RWPE2 (cell line): ENCODE measurements at places on chromosomes 3 and 15.
A peak's percentile ranks its signal among the peaks of the same experiment; 100 is the strongest.

GRCh38 chr15:82051664-82052063 is 5.8 kb upstream of the MEX3B start:
- DNase-seq, result no peak

DNA sequence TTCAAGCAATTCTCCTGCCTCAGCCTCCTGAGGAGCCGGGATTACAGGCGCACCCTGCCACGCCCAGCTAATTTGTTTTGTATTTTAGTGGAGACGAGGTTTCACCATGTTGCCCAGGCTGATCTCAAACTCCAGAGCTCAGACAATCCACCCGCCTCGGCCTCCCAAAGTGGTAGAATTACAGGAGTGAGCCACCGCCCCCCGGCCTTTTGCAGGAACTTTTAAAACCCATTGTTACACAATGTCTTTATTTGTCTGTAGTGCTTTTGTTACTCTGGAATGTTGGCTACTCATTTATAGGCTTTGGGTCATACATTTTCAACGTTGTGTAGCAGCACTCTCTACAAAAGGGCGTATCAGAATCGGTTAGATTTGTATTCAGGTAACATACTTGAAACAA is 499.1 kb downstream of the ROBO2 start:
- no peak for DNase-seq

DNA sequence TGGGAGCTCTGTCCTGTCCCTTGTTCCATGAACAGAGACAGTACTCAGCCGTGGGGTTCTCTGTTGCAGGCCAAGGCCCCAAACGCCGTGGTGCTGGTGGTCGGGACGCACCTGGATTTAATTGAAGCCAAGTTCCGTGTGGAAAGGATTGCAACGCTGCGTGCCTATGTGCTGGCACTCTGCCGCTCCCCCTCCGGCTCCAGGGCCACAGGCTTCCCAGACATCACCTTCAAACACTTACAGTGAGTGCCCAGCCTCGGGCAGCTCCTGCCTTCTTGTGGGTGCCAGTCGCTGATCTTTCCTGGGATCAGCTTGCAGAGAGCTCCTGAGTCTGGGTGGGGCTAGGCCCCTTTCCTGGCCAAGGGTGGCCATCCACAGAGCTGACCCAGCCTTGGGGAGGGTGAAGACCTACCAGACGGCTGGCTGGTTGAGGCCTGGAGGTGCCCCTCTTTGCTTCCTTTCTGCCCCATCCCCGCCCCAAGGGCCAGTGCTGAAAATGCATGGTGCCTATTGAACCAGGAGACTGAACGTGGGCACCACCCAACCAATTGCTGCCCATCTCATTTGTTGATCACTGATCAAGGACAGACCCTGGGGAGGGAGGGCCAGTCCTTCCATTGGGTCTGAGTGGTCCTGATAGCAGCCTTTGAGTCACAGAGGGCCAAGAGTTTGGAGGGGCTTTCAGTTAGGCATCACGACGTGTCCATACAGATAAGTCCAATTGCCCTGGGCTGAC is 106.9 kb downstream of the LRRK1 start:
- DNase-seq, result peak; percentile 68

GRCh38 chr3:99523431-99524127 is 114.8 kb upstream of the COL8A1 start:
- DNase-seq, result no peak

DNA sequence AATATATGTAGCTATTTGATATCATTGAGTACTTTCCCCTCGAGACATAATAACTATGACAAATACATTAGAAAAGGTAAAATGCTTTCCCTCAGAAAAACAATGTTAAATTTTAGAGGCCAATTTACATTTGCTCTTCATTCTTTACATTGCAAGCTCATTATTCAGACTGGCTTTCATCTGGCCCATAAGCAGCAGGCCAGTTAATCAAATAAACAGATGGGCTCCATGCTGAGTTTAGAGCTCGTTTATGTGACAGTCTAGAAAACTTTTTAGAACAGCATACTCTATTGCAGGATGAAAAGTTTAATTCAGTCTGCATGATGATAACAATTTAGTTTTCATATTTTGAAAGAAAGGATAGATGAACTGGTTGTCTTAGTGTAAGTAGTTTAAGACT is 150.6 kb downstream of the DUT start:
- no peak for DNase-seq

- DNase-seq, result no peak
These were observed 11.0 kb upstream of the BFSP2 start for GRCh38 chr3:133388696-133389395.

DNA sequence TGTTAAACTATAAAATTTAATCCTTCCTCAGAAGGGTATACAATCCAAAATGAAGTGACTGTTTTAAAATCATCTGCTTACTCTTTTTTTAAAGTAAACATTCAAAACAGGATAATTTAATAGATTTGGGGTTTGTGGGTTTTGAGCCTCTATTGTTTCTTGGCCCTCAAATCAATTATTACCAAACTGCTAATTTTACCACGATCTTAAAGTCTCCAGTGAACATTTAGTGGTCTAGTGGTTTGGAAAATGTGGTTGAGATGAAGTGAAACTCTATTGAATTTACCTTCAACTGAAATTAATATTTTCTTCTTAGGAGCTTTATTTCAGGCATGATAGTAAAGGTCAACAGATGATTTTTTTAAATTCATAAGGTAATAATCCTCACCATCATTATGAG is 11.2 kb upstream of the ATP11B start:
- no peak for DNase-seq

DNA sequence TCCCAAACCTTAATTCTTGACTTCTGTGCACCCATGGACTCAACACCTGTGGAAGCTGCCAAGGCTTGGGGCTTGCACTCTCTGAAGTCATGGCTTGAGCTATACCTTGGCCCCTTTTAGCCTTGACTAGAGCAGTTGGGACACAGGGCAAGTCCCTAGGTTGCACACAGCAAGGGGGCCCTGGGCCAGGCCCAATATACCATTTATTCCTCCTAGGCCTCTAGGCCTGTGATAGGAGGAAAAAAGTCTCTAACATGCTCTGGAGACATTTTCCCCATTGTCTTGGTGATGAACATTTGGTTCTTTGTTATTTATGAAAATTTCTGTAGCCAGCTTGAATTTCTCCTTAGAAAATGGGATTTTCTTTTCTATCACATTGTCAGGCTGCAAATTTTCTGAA is 186.1 kb downstream of the SEMA6D start:
- DNase-seq, result no peak

GRCh38 chr3:56817646-56818045 is 15.9 kb upstream of the ARHGEF3 start:
- no peak for DNase-seq

DNA sequence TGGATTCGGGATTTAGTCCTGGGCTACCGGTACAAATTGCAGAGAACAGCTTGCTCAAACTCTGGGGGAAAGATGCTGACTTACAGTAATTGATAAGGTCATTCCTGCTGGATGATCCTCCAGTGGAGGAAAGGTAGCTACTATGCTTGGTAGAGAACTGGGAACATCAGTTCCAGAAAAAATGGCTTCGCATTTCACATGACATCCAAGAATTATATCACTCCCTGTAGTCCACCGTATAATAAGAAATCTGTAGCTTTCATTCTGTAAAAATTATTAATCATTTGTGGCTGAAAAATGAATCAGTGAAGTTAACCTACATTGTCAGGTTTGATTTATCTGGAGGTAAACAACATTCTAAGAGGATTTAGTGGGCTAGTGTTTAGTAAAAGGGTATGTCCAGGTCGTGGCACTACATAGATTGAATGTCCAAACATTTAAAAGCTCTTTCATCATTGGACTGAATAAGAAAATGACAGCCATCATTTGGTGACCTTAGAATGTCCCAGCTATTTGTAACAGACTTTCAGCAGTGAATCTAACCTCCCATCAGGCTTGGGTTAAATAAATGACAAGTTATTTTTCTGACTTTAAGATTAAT is 203.2 kb upstream of the TMCO5A start:
- DNase-seq, result no peak

DNA sequence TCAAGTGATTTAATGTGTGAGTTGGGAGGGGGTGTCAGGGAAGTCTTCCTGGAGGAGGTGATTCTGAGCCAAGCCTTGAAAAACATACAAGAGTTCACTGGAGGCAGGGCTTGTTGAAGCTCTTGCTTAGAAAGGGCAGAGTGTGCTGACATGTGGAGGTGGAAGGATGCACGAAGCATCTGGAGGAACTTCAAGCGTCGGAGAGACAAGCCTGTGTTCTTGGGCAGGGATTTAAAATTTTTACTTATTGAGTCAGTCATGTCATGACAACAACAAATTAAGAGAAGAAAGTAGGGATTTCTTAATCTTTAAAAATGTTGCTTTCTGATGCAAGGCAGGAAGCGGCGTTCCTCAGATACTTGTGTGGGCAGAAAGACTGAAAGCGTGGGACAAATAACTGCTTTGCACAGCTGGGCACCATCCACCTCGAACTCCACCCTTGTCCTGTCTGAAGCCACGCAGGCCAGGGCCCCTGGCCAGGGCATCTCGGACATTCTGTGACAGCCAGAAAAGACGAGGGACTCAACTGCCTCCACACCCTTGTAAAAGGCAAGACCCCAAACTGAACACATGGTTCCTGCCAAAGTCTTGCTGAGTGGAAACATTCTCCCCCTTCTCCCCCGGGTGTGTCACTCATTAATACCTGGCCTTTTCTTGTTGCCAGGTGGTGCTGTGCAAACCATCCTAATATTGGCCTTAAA is 6.9 kb upstream of the IL16 start:
- no peak for DNase-seq

GRCh38 chr3:127714866-127715265 is 42.1 kb downstream of the ABTB1 start:
- peak; percentile 19 for DNase-seq

GRCh38 chr15:66594836-66595235 is 29.0 kb upstream of the LCTL start:
- DNase-seq, result no peak

DNA sequence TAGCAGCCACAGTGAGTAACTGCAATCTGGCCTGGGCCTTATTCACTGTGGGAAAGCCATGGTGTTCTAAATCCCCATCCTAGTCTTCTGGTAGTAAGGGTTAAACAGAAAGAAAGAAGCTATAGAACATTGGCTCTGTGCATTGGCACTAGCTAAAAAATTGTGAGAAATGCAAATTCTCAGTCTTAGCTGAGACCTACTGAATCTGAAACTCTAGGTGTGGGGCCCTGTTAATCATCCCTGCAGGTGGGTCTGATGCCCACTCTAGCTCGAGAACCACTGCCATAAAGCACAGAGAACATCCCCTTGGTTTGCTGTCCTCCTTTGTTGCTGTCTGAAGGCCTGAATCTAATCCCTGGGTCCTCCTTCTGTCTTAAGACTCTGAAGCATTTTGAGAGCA is 59.3 kb downstream of the MEIS2 start:
- DNase-seq, result no peak

- DNase-seq, result no peak
These were observed 241.6 kb upstream of the AZI2 start for GRCh38 chr3:28590216-28590615.

- no peak for DNase-seq
These were observed 181.5 kb upstream of the TOPAZ1 start for GRCh38 chr3:44060164-44060563.

GRCh38 chr3:101903451-101903871 is 54.1 kb downstream of the NFKBIZ start:
- DNase-seq, result no peak

- DNase-seq, result no peak
These were observed 59.2 kb upstream of the HERC1 start for GRCh38 chr15:63892794-63893441.

- no peak for DNase-seq
These were observed 118.5 kb downstream of the MYLK start for GRCh38 chr3:123765475-123766128.

- no peak for DNase-seq
These were observed 358.6 kb downstream of the CHST2 start for GRCh38 chr3:143478115-143478693.

DNA sequence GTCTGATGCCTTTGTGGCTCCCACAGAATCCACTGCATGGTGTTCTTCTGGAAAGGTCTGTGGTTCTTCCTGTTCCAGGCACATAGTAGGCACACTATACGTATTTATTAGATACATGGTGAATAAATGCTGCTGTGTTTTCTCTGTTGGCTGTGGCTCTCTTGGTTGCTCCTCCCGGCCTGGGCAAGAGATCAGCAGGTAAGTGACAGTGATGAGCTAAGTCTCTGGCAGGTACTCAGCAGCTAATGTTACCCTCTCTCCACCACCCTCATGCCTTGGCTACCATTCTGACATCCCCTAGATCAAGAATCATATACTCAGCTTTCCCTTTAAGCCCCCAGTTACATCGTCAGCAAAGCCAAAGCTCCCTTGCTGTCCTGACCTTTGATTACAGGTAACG is 8.4 kb downstream of the SV2B start:
- DNase-seq, result no peak

DNA sequence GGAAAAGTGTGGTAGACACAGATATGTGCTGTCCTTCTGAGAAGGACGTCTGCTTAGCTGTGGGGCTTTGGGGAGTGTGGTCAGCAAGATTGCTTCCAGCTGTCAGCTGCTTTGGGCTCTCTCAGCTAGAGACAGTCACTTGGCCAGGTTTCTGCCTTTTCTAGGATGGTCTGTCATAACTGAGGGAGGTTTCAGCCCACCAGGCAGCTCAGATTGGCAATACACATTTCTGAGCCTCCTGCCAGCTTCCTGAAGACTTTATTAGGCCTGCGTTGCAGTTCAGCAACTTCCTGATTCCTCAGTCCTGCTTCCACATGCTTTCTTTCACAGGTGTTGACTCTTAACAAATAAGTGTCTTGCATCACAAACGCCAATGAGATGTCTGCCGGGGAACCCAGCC is 286.5 kb downstream of the SQOR start:
- no peak for DNase-seq

DNA sequence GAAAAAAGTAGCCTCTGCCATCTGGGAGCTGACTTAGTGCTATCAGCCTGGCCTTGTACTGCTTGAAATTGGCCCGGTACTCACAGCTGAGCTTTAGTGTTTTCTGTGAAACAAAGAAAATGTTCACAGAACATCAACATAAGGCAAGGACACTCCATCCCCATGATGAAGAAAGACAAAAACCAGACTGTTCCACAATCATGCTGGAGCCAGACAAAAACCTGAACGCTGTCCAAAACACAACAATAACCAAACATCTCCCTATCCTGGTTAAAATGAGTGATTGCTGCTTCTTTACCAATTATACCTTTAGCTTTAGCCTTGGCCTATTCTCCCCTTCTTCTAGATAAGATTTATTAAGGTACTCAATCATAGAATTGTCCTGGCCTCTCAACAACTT is 153.9 kb downstream of the CPNE4 start:
- no peak for DNase-seq

DNA sequence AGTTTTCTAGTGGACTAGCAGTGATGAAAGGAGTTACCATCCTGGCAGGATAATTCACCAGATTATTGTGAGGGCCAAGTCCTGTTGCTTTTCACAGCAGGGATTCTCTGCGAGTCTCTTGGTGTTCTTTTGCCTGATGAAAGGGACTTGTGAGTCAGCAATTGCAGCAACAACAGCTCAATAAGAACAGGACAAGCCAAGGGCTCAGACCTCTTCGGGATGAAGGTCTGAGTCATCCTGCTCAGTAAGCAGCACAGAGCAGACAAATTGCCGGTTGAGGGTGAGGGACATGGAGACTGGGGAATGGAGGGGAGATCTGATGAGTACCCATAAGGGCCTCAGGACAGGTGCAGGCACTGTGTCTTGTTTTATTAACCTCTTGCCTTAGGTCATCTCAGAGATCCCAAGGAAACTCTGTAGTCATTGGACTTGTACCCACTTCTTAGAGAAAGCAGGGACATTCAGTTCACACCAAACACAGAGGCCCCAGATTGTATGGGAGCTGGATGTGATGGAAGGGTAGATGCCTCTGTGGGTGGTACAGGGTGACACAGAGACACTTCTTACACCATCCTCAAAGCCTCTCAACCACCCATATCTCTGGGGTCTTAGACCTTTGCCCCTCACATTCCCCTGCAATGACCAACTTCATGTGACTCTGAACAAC is 173.8 kb upstream of the TLE3 start:
- no peak for DNase-seq

GRCh38 chr3:45062697-45063070 is 36.6 kb downstream of the CLEC3B start:
- no peak for DNase-seq
